ENCODE measurements at places on chromosomes 16 and 17. TPM values are rescaled to one million over a fixed set of nuclear protein-coding genes. Genes with fewer than 3 reads are reported as not detected.

- no peak for ATAC-seq
These were observed 12.2 kb downstream of the USB1 start for GRCh38 chr16:58013201-58013956.

DNA sequence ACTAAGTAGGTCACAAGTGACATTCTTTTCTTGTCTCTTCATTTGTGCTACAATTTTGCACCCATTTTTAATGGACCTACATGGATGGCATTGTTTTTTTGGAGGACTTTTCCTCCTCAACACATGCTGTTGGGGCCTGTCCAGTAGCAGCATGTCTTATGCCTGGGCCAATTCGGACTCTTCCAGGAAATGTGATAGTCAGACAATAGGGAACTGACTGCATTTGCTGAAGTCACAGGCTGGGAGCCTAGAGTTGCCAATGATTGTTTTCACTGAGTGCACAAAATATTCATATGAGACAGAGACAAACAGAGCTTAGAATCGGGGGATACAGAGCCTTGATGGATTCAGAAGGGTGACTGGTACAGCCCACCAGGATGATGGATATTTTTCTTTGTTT lies 867.3 kb upstream of the GOT2 start:
- ATAC-seq = no peak

Gene KRTAP9-8
- total RNA-seq = not detected

Gene SSTR5
- total RNA-seq = not detected

Gene CFAP97D1
- total RNA-seq = not detected

Gene RCVRN
- not detected for total RNA-seq

Gene MARCHF10
- 0.13 TPM for total RNA-seq

Gene MEOX1
- total RNA-seq = 3.3 TPM

Data from activated T-helper 17 cell treated with anti-CD3 and anti-CD28 coated beads, Interleukin-2, amount 50 U/mL, for 72 hours (primary cell).